ENCODE measurements at places on chromosomes 4 and X.

DNA sequence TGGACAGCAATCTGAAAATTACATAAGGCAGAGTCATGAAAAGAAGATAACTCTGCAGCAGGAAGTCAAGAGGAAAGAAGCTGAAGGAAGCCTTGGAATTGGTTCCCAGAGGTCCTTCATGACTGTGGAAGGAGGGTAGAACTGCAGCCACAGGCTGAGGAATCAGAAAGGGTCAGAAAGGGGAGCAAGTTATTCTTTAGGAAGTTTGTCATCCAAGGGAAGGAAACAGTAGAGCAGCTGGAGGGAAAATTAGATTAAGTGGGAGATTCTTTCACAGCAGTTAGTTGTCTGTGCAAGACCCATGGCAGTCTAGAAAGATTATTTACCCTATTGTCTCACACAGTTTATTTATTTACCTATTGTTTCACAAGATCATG lies 9.3 kb upstream of the ADH1C start:
- no peak overlapping the region for H3K4me3 ChIP-seq
- no peak overlapping the region for H3K27ac ChIP-seq
- H3K4me1 ChIP-seq: no peaks in the 10 kb centered on the region
- H3K27me3 ChIP-seq: no peaks in the 10 kb centered on the region
- DNase-seq: no peak

DNA sequence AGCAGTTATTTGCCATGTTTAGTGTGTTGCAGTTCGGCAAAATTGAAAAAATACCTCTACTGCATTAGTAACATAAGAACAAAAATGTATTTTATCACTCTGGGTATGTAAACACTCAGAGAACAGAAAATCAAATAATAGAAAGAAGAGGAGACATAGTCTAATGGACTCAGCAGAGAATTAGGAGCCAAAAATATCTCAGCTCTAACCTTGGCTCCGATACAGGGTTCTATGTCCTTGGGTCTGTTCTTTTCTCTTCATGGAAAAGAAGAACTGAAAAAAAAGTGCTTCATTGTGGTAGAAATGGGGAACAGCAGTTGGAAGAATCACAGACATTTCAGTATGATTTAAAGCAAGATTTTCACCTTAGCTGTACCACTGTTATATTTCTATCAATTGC lies 240.5 kb upstream of the CXXC4 start:
- H3K4me3 ChIP-seq: no peak overlapping the region
- DNase-seq: no peak
- no peaks in the 10 kb centered on the region for H3K27me3 ChIP-seq

GRCh38 chrX:153477901-153478300 lies 7.5 kb upstream of the HAUS7 start:
- DNase-seq: no peak
- H3K27me3 ChIP-seq: peaks cover 61% of the 10 kb centered on the region
- H3K4me1 ChIP-seq: peaks cover 6% of the 10 kb centered on the region
- no peak overlapping the region for H3K27ac ChIP-seq

DNA sequence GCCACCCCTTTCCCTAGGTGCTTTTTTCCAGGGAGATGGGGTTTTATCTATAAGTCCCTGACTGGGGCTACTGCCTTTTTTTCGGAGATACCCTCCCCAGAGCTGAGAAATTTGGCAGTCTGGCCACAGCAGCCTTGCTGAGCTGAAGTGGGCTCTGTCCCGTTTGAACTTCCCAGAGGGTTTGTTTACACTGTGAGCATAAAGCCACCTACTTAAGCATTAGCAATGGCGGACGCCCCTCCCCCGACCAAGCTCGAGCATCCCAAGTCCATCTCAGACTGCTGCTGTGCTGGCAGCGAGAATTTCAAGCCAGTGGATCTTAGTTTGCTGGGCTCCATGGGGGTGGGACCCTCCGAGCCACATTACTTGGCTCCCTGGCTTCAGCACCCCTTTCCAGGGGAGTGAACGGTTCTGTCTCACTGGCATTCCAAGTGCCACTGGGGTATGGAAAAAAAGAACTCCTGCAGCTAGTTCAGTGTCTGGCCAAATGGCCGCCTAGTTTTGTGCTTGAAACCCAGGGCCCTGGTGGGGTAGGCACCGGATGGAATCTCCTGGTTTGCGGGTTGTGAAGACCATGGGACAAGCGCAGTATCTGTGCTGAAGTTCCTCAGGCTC lies 456.4 kb upstream of the HTR2C start:
- peaks cover 3% of the 10 kb centered on the region for H3K27me3 ChIP-seq
- no peak overlapping the region for H3K27ac ChIP-seq
- DNase-seq: no peak
- H3K4me3 ChIP-seq: no peak overlapping the region
- no peaks in the 10 kb centered on the region for H3K36me3 ChIP-seq

DNA sequence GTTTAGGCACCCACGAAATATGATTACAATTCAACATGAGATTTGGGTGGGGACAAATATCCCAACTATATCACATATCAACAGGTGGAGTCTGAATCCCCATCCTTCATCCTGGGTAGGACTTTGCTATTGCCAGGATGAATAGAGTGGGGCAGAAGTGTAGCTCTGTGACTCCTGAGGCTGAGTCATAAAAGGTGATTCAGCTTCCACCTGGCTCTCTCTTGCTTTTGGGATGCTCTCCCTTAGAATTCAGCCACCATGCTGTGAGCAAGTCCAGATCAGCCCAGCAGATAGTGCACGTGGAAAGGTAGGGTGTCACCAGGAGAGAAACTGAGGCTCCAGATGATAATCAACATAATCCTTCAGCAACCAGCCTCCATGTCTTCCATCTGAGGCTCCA lies 193.8 kb upstream of the BCOR start:
- no peaks in the 10 kb centered on the region for H3K36me3 ChIP-seq
- no peaks in the 10 kb centered on the region for H3K4me1 ChIP-seq
- no peak overlapping the region for H3K27ac ChIP-seq
- H3K4me3 ChIP-seq: no peak overlapping the region

DNA sequence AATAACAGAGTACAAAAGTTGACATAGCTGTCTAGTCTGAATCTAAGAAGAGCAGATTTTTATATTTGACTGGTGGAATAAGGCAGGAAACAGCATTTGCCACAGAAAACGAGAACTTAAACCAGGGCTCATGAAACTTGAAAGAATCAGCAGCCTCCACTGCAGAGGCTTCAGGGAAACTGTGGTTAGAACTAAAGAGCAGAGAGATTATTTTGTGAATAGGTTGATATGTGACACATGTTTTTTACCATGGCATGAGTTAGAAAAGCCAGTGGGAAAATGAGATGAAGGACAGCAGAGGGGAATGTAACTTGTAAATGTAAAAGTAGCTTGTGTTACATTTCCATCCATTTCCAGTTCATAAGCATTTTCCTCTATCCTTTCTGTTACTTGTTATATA lies 63.7 kb upstream of the CAMK2D start:
- no peak overlapping the region for H3K27ac ChIP-seq
- H3K4me3 ChIP-seq: no peak overlapping the region
- DNase-seq: no peak
- no peaks in the 10 kb centered on the region for H3K4me1 ChIP-seq

- H3K4me3 ChIP-seq: no peak overlapping the region
- no peaks in the 10 kb centered on the region for H3K36me3 ChIP-seq
- DNase-seq: no peak
- H3K27ac ChIP-seq: no peak overlapping the region
- no peaks in the 10 kb centered on the region for H3K27me3 ChIP-seq
These were observed 251.1 kb downstream of the DCLK2 start for GRCh38 chr4:150329373-150329772.

GRCh38 chr4:7539659-7540058 lies 104.9 kb upstream of the PSAPL1 start:
- H3K27me3 ChIP-seq: no peaks in the 10 kb centered on the region
- no peak overlapping the region for H3K27ac ChIP-seq
- no peaks in the 10 kb centered on the region for H3K4me1 ChIP-seq
- no peak overlapping the region for H3K4me3 ChIP-seq
- DNase-seq: no peak

DNA sequence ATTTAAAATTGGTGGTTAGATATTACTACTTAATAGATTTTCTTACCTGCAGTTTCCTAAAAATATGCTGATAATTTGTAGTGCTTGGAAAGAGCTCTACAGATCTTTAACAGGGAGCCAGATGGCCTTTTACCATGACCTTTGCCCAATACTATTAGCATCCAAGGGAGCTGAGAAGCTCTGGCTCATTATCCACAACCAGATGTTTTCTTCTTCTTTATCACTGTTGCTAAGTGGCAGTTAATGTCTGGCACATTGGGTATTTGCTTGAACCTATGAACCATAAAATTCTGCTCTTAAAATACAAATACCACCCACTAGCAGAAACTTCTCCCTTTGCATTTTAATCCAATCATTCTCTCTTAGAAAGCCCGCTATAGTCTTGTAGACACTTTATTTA lies 1480.3 kb downstream of the C4orf33 start:
- peaks cover 80% of the 10 kb centered on the region for H3K27me3 ChIP-seq
- H3K4me3 ChIP-seq: no peak overlapping the region
- no peak for DNase-seq

GRCh38 chrX:137882960-137883359 lies 317.0 kb downstream of the ZIC3 start:
- no peaks in the 10 kb centered on the region for H3K27me3 ChIP-seq
- H3K27ac ChIP-seq: no peak overlapping the region
- DNase-seq: no peak
- H3K4me3 ChIP-seq: no peak overlapping the region
- H3K4me1 ChIP-seq: no peaks in the 10 kb centered on the region

- no peak overlapping the region for H3K27ac ChIP-seq
- H3K36me3 ChIP-seq: peaks cover 74% of the 10 kb centered on the region
- no peak overlapping the region for H3K4me3 ChIP-seq
- H3K4me1 ChIP-seq: peaks cover 6% of the 10 kb centered on the region
- DNase-seq: no peak
These were observed 7.8 kb downstream of the ARAF start for GRCh38 chrX:47568656-47569295.

- no peak for DNase-seq
- no peak overlapping the region for H3K4me3 ChIP-seq
- H3K4me1 ChIP-seq: peaks cover 6% of the 10 kb centered on the region
- H3K36me3 ChIP-seq: no peaks in the 10 kb centered on the region
These were observed 95.6 kb downstream of the GATB start for GRCh38 chr4:151665022-151665784.

DNA sequence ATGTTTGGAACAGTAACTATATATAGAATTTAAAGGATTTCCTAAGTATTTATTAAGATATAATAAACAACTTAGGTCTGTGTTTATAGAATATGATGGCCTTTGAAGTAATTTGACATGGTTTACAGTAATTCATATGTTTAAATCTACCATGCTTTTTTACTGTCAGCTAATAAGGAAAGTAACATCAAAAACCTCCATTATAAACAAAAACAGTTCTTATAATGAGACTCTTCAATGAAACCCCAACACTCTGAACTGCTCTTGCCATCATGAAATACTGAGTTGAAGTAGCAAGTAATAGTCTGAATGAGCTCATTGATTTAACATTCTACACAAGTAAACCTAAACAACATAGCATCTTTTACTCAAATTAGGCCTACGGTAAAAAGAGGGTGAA lies 1236.5 kb downstream of the FSTL5 start:
- DNase-seq: no peak
- no peaks in the 10 kb centered on the region for H3K4me1 ChIP-seq
- H3K4me3 ChIP-seq: no peak overlapping the region
- H3K27ac ChIP-seq: no peak overlapping the region

GRCh38 chrX:150849486-150849885 lies 49.0 kb downstream of the CD99L2 start:
- no peak overlapping the region for H3K27ac ChIP-seq
- no peaks in the 10 kb centered on the region for H3K4me1 ChIP-seq
- H3K36me3 ChIP-seq: no peaks in the 10 kb centered on the region
- H3K4me3 ChIP-seq: no peak overlapping the region
- DNase-seq: no peak

- no peaks in the 10 kb centered on the region for H3K4me1 ChIP-seq
- H3K4me3 ChIP-seq: no peak overlapping the region
- no peaks in the 10 kb centered on the region for H3K27me3 ChIP-seq
- no peak overlapping the region for H3K27ac ChIP-seq
- H3K36me3 ChIP-seq: no peaks in the 10 kb centered on the region
These were observed 337.6 kb downstream of the HNRNPD start for GRCh38 chr4:82036181-82036580.

GRCh38 chr4:86043755-86044592 lies 315.9 kb downstream of the MAPK10 start:
- H3K4me3 ChIP-seq: no peak overlapping the region
- peaks cover 79% of the 10 kb centered on the region for H3K36me3 ChIP-seq
- H3K27me3 ChIP-seq: no peaks in the 10 kb centered on the region
- peak; percentile 17 for DNase-seq

- no peak overlapping the region for H3K27ac ChIP-seq
- no peaks in the 10 kb centered on the region for H3K36me3 ChIP-seq
- DNase-seq: no peak
- H3K4me1 ChIP-seq: peaks cover 7% of the 10 kb centered on the region
- H3K27me3 ChIP-seq: no peaks in the 10 kb centered on the region
These were observed 144.6 kb upstream of the KIT start for GRCh38 chr4:54513204-54513603.

Measured in neuronal stem cell (in vitro differentiated cells).